ENCODE measurements at places on chromosomes 4 and X.

DNA sequence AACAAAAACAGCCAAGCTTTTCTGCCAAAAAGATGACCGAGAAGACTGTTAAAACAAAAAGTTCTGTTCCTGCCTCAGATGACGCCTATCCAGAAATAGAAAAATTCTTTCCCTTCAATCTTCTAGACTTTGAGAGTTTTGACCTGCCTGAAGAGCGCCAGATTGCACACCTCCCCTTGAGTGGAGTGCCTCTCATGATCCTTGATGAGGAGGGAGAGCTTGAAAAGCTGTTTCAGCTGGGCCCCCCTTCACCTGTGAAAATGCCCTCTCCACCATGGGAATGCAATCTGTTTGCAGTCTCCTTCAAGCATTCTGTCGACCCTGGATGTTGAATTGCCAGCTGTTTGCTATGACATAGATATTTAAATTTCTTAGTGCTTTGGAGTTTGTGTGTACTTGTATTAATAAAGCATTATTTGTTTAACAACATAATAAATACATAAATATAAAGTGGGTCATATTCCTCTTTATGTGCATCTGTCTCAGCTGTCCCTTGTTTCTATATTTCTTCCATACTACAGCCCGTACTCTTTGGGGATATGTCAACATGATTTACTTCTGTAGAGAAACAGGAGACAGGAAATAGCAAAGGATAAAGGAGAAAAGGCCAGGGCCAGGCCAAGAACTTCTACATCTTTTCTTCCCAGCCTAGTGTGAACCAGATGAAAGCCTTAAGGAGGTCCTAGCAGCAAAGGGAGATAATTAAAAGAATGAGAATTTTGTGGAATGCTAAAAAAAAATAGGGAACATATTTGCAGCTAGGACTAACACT lies 667 bp downstream of the PTTG2 start:
- DNase-seq = no peak

GRCh38 chr4:76895619-76896018 lies 2.3 kb downstream of the SOWAHB start:
- no peak for DNase-seq

DNA sequence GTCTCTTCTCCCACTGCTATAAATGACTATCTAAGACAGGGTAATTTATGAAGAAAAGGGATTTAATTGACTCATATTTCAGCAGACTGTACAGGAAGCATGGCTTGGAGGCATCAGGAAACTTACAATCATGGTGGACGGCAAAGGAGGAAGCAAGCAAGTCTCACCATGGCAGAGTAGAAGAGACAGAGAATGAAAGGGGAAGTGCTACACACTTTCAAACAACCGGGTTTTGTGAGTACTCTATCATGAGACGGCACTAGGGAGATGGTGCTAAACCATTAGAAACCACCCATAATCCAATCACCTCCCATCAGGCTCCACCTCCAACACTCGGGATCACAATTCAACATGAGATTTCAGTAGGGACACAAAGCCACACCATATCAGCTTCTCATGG lies 11.1 kb downstream of the UBE2NL start:
- DNase-seq = no peak

GRCh38 chr4:23674694-23675093 lies 215.2 kb downstream of the PPARGC1A start:
- DNase-seq = no peak

Data from activated effector memory CD4-positive, alpha-beta T cell treated with Interleukin-2 at 50 U/mL for 16 hours (primary cell).